Ascending aorta (tissue), 2 donors: ENCODE measurements at places on chromosomes 4 and X. TPM values are rescaled to one million over a fixed set of nuclear protein-coding genes. Genes with fewer than 3 reads are reported as not detected.

GRCh38 chrX:11100281-11101035, 10.7 kb upstream of the HCCS start:
- no peak for DNase-seq
- no peak overlapping the region for H3K4me3 ChIP-seq
- H3K4me1 ChIP-seq: no peaks in the 10 kb centered on the region
- no peaks in the 10 kb centered on the region for H3K27me3 ChIP-seq

DNA sequence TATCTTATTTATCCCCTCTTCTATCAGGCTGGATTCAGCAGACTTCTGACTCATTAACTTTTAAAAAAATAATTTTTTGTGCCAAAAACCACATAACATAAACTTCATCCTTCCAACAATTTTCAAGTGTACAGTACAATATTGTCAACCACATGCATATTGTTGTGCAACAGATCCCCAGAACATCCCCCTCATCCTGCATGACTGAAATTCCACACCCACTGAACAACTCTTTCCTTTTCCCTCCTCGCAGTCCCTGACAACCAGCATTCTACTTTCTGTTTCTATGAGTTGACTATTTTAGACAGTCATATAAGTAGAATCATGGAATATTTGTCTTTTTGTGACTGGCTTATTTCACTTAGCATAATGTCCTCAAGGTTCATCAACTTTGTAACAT, 2.2 kb upstream of the MID2 start:
- H3K36me3 ChIP-seq: no peaks in the 10 kb centered on the region
- no peak for DNase-seq
- no peak overlapping the region for H3K27ac ChIP-seq
- H3K4me1 ChIP-seq: no peaks in the 10 kb centered on the region
- H3K4me3 ChIP-seq: no peak overlapping the region

DNA sequence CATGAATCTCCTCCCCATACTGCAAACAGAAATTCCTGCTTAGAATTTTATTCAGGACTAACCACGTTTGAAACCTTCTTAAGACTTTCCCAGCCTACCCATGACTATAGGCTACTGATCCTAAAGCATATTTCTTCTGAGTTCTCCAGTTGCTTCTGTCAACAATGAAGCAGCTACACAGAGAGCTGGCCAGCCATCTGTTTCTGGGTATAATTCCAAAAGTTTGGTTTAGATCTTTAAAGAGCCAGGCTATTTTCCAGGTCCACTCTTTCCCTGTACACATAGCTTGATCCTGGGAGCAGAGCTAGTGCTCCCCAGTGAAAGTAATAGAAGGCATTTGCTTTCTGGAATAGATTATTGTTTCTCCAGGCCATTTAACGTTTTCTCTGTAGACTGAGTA, 4.0 kb upstream of the ITM2A start:
- H3K27ac ChIP-seq: no peak overlapping the region
- no peak for DNase-seq
- H3K36me3 ChIP-seq: no peaks in the 10 kb centered on the region
- H3K4me1 ChIP-seq: no peaks in the 10 kb centered on the region

DNA sequence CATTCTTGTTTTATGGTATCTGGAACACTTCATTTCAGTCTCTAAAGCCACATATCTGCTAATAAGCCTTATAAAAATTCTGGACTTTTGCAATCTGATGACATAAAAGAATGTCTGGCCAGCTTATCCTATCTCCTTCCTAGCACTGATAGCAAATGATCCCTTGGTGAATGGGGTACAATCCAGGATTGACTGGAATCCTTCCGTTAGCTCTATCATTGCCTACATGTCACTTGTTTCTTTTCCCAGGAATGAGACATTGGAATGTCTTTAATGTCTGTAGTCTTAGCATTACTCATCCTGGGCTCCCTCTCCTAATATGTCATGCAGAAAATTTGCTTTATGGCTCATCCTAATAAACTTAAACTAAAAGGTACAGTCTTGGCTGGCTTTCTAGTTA, 14.8 kb upstream of the PABPC4L start:
- no peaks in the 10 kb centered on the region for H3K27me3 ChIP-seq
- H3K4me3 ChIP-seq: no peak overlapping the region
- H3K4me1 ChIP-seq: no peaks in the 10 kb centered on the region
- no peak for DNase-seq
- H3K27ac ChIP-seq: no peak overlapping the region

DNA sequence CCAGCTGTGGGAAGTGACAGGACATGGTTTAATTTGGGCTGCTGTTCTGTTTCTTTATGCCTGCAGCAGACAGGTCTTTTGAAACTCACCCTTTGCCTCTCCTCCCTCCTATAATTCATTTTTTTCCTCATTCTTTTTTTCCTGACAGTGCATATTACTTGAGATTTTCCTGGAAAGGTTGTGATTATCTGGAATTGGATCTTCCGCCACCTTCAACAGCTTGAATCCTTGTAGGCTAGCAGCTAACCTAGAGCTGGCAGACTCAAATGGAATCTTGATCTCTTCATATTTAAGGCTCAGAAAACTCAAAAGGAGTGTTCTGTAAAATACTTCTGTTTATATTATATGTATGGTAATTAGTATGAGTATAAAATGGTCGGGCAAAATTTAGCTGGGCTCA, 49.3 kb upstream of the CLCN4 start:
- H3K4me3 ChIP-seq: no peak overlapping the region
- no peaks in the 10 kb centered on the region for H3K4me1 ChIP-seq
- H3K27ac ChIP-seq: no peak overlapping the region
- H3K36me3 ChIP-seq: no peaks in the 10 kb centered on the region
- no peak for DNase-seq

- H3K36me3 ChIP-seq: no peaks in the 10 kb centered on the region
- DNase-seq: no peak
- H3K27me3 ChIP-seq: no peaks in the 10 kb centered on the region
- H3K27ac ChIP-seq: no peak overlapping the region
These were observed 345.3 kb upstream of the LCORL start for GRCh38 chr4:18366892-18367291.

ARSJ gene
- total RNA-seq: 14.6 TPM
